ENCODE measurements at places on chromosomes 7 and 10. TPM values are rescaled to one million over a fixed set of nuclear protein-coding genes. Genes with fewer than 3 reads are reported as not detected.

DNA sequence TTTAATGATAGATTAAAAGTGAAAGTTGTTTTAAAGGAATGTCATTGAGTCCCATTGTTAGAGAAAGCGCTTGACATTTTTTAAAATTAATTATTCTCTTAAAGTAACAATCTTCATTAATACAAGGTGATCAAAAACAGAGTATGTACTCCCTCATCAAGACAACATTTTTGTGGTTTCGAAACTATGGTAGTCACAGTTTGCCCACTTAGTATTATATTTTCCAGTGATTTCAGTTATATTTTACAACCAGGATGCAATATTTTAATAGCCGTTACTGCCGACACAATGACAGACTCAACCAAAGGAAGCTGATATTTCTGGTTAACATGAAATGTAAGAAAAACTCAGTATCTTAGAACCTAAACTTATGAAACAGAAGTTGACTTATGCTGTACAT is 31.3 kb downstream of the MKX start:
- H3K36me3 ChIP-seq: no peaks in the 10 kb centered on the region
- peaks cover 8% of the 10 kb centered on the region for H3K4me1 ChIP-seq
- no peak overlapping the region for H3K27ac ChIP-seq
- no peak overlapping the region for H3K4me3 ChIP-seq
- no peak for DNase-seq

DNA sequence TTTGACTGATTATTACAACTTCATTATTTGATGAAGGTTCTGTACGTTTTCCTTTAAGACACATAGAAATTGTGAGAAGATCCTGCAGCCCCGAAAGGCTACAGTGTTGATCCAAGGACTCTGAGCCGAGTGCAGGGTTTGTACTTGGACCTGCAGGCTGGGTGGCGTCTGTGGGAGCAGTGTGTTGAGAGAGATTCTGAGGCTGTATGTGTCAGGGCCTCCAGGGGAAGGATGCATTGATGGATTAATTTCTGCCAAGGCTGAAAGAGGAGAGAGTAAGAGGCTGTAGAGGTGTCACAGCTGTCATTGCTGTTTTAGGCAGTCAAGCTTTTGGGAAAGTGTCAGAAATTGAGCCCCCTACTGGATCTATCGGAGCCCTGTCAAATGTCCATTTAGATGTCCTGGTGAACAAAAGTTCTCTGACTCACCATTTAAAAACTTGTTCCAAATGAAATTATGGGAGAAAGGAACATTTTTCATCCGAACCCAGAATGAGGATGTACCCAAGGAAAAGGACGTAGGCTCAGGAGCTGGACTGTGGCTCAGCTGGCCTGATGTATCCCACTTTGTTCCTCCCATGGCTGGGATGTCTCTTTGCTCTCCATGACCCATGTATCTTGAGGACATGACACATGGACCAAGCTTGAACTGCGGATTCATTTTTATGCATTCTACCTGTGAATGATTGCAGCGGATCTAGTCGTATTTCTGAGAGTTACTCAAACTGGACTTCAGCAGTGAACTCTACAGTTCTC is 102.2 kb downstream of the TCF7L2 start:
- no peak for DNase-seq
- H3K4me3 ChIP-seq: no peak overlapping the region
- H3K36me3 ChIP-seq: no peaks in the 10 kb centered on the region
- peaks cover 77% of the 10 kb centered on the region for H3K4me1 ChIP-seq

PLAU gene
- total RNA-seq: 7.6 TPM

DNA sequence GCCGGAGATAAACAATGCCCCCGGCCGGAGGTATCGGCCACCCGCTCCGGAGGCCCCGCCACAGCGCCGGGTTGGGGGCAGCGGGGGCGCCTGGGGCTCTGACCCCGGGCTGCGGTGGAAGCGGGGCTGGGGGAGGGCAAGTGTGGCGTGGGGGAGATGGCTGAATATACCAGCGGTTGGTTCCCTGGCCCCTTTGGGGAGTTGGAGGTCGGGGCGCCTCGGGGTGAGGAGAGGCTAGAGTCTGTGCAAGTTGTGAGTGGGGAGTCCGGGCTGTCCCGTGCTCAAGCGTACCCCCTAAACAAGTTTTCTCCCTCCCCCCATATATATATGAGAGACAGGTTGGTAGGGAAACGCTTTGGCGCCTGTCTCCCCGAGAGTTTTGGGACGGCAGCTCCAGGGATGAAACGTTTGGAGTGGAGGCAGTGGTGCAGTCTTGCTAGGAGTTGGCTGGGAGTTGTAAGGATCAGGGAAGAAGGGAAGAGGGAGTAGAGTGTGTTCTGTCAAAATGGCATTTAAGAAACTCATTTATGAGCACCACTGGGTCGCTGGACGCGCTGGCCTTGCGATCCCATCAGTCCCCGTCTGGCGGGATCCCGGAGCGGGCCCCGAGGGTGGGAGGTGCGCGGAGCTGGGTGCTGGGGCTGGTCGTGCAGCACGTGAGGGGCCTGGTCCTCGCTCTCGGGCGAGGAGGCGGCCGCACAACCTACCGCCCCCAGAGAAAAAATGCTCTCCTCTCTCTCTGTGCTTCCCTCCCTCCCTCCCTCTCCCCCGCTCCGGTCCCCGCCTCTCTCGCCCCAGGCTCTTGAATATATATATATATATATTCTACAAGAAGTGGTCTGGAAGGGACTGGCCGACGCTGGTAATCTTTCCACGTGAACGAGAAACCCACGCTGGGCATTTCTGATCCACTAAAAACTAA is 1.1 kb downstream of the TET1 start:
- H3K4me1 ChIP-seq: peaks cover 26% of the 10 kb centered on the region
- no peaks in the 10 kb centered on the region for H3K27me3 ChIP-seq
- no peaks in the 10 kb centered on the region for H3K36me3 ChIP-seq
- DNase-seq: peak; percentile 50

GRCh38 chr10:53601260-53601875 is 828.8 kb upstream of the MBL2 start:
- H3K27ac ChIP-seq: no peak overlapping the region
- H3K4me3 ChIP-seq: no peak overlapping the region
- H3K4me1 ChIP-seq: peaks cover 9% of the 10 kb centered on the region
- H3K27me3 ChIP-seq: no peaks in the 10 kb centered on the region
- DNase-seq: peak; percentile 62

- peak overlapping the region; percentile 75 for H3K4me3 ChIP-seq
- no peak overlapping the region for H3K27ac ChIP-seq
- no peaks in the 10 kb centered on the region for H3K36me3 ChIP-seq
- peaks cover 56% of the 10 kb centered on the region for H3K27me3 ChIP-seq
- peak; percentile 68 for DNase-seq
- H3K4me1 ChIP-seq: peaks cover 23% of the 10 kb centered on the region
Observed at GRCh38 chr10:6200734-6201515, 1.8 kb upstream of the PFKFB3 start.

All from neural progenitor cell (in vitro differentiated cells).